ENCODE measurements at places on chromosomes 5 and 9.

- DNase-seq: no peak
These were observed 91.5 kb upstream of the TUT7 start for GRCh38 chr9:86445671-86446070.

DNA sequence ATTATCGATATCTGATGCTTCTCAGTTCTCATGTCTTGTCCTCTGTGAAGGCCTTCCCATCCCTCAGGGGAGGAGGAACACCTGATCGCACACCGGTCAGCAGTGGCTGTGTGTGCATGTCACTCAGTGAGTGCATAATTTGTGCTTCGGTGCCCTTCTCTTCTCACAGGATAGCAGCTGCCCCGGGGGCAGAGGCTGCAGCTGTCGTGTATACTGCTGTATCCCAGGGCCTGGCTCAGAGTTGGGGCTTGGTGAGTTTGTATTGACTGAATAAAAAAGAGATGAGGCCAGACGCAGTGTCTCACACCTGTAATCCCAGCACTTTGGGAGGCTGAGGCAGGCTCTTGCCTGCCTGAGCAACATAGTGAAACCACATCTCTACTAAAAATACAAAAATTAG, 49.7 kb upstream of the NCS1 start:
- no peak for DNase-seq

DNA sequence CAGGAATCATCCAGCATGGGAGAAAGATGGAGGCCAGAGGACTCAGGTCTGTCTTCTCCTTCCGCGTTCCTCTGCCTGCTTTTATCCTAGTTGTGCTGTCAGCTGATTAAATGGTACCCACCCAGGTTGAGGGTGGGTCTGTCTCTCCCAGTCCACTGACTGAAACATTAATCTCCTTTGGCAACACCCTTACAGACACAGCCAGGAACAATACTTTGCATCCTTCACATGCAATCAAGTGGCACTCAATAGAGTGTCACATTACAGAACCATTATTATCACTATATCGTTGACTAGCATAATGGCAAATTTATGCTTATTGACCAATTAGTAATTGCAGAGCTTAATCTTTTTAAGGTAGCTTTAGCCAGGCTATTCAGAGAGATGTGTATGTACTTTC, 64.8 kb downstream of the UNC13B start:
- DNase-seq: no peak

DNA sequence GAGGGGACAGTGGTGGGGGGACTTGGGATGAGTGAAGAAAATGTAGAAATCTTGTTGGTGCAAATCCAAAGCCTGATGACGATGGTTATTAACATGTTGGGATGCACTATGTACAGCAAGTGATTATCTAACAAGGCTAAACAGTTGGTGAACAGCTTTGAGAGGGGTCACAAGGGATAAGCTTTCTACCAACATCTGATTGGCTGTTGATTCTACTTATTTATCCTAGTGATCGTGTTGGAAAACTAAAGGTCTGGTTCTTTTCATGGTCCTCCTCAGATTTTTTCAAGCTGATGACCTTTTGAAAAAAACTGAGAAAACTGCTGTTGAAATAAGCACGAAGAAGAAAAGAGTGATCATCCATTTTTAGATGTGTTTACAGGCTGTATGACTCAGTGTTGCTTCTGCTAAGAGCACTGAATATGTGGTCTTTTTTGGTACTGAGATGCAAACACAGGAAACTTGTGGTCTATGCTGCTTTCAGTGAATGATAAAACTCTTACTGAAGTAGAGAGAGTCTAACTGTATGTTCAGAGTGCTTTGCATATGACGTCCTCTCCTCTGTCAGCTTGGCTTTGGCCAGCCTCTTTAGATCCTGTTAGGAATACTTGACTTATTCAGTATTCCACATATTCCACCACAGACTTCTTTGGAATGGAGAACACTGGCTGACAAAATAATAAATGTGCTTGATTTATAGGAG, 174.8 kb downstream of the SLF1 start:
- DNase-seq: no peak
